ENCODE measurements at places on chromosomes 7 and 10.
A peak's percentile ranks its signal among the peaks of the same experiment; 100 is the strongest.

DNA sequence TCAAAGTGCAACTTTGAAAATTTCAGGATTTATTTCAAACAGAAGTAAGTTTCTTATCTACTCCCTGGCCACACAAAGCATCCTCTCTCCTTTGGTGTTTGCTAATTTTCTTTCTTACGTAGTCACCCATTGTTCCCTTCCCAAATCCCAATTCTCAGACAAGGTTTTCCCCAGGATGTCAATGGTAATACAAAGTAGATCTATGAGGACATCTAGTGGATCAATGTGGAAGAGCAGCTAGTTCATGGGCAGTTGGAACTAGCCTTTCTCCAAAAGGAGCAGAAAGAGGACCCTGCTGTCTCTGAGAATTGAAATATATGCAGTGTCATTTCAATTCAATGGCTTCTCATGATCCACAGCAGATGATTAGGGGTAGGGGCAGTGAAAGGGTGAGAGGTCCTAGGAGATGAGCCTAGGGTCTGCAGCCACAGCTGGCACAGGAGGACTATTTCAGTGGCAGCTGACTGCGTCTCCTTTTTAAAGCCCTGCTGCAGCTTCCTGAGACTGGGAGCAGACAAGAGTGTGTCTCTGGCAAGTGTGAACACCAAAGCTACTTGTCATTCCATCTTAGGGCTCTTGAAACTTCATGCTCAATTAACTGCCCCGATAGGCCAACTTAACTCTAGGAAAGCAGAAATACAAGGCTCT lies 632.6 kb downstream of the KCNMA1 start:
- DNase-seq: peak; percentile 30

- no peak for DNase-seq
Measured at GRCh38 chr10:66737241-66737640, 188.6 kb upstream of the LRRTM3 start.

GRCh38 chr10:112288486-112288885 lies 5.3 kb downstream of the TECTB start:
- no peak for DNase-seq

DNA sequence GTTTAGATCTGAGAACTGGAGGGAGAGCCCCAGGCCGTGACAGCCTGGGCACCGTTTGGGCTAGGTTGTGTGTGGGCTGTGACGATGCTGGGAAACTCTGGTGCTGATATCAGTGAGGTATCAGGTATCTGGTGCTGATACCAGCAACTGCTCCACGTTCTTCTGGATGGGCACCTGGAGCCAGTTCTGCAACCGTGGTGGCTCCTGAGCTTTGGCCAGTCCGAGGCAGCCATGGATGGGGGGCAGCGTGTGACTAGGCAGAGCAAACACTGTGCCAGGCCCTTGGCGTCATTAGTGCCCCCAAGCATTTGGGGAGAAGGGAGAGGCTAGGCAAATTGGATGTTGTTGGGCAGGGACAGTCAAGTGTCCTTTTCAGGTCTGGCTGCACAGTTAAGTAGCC lies 57.9 kb downstream of the ZNF467 start:
- no peak for DNase-seq

- DNase-seq: no peak
Measured at GRCh38 chr10:15344876-15345285, 26.2 kb downstream of the FAM171A1 start.

DNA sequence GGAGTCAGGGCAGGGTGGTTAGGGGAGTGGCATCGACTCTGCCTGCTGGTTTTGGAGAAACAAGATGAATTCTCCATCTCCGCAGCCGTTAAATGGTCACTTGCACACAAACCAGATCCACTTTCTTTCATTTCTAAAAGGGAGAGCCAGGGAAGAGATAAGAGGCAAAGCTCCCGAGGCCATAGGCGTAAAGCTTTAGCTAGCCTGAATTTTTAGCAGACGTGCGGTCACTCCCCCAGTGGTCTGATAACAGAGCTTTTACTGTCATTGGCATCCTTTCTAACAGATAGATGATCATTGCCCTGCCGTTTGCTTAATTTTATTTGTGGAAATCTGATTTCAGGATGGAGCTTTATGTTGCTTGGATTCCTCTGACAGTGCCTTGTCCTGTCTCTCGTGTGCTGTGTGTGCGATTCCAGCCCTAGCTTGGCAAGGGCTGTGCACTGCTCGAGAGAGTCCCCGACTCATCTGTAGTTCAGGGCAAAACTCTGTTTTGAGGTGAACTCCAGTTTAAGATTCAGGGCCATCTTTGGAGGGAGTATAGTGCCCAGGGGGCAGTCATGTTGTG lies 62.5 kb downstream of the GATA3 start:
- DNase-seq: no peak

GRCh38 chr10:10911035-10911434 lies 106.6 kb upstream of the CELF2 start:
- no peak for DNase-seq

- no peak for DNase-seq
Measured at GRCh38 chr10:3064423-3064822, 2.9 kb upstream of the PFKP start.

- DNase-seq: no peak
Measured at GRCh38 chr7:1113548-1113885, 25.6 kb downstream of the GPER1 start.

DNA sequence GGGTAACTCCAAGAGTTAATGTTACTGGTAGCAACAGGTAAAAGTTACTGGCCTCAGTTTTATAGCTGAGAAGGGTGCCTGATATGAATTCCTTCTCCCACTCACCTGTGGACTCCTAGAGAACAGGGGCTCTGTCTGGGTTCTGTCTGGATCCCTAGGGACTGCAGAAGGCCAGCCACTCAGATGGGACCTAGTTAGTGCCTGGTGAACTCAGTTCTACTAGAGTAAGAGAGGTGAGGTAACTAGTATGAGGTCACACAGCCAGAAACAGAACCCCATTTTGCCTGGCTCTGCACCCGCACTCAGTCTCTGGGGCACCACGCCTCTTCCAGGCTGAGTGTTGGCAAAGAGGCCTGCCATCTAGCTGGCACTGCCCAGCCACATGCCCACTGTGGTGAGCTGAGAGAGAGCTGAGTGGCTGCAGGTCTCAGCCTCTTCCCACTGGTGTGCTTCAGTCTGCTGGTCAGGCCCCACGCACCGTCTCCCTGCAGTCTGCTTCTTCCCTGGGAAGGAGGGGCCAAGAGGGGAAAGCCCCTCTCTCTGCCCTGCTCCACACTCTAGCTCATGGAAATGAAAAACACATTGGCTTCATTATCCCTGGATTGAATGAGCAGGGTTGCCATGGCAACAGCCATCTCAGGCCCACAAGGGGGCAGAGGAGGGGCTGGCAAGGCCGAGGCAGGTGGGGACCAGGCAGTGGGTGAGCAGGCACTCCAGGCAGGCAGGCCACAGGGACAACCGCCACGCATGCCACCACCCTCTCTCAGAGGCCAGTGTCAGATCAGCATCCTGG lies 110.6 kb downstream of the ZMIZ1 start:
- DNase-seq: no peak

DNA sequence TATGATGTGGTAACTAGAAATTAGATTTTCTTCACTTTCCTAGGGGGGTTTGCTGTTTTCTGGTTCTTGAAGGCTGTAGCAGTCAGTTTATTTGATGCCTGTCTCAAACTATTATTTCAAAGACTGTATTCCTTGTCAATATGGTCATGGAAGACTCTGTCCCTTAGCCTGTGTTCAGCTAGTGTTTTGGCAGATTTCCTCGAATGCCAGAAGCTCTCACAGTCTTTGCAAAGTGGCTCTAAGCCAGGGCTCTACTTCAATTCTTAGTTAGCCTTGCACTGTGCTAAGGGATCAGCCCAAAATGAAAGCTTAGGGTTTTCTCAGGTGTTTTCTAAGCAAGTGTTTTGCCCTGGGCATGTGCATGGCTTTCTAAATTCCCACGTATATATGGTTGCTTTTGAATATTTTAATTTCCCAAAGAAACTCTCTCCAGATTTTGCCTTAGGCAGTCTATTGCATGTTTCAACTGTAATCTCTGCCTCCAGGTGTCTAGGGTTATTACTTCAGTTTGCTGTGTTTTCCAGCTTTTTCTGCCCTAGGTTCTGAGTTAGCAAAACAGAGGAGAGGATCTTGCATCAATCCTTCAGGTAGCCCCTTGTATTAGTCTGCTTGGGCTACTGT lies 7.2 kb upstream of the C1GALT1 start:
- DNase-seq: no peak

DNA sequence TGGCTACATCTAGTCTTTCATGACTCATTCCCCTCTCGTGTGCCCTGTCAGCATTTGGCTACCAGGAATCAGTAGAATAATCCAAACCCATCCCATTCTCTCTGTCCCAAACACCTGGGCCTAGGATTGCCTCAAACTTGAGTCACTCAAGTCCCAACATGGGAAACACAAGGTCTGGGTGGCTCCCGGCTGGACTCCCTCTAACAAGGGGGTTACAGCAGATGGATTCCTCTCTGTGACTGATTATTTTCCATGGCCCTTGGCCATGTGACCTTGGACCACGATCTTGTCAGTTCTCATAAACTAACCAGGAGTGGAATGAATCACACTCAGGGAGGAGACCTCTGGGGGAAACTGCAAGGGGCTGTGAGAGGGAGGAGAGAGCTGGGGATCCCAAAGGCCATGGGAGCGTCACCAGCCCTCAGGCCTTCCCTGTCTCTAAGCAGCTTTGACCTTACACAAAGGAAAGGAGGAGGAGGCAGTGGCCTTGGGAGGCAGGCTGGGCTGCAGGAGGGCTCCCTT lies 533.1 kb downstream of the KCNMA1 start:
- DNase-seq: peak; percentile 83

GRCh38 chr10:2920637-2921036 lies 146.7 kb upstream of the PFKP start:
- no peak for DNase-seq

Data from uterus (tissue), 4 donors.